ENCODE measurements at places on chromosomes 12 and 14.

DNA sequence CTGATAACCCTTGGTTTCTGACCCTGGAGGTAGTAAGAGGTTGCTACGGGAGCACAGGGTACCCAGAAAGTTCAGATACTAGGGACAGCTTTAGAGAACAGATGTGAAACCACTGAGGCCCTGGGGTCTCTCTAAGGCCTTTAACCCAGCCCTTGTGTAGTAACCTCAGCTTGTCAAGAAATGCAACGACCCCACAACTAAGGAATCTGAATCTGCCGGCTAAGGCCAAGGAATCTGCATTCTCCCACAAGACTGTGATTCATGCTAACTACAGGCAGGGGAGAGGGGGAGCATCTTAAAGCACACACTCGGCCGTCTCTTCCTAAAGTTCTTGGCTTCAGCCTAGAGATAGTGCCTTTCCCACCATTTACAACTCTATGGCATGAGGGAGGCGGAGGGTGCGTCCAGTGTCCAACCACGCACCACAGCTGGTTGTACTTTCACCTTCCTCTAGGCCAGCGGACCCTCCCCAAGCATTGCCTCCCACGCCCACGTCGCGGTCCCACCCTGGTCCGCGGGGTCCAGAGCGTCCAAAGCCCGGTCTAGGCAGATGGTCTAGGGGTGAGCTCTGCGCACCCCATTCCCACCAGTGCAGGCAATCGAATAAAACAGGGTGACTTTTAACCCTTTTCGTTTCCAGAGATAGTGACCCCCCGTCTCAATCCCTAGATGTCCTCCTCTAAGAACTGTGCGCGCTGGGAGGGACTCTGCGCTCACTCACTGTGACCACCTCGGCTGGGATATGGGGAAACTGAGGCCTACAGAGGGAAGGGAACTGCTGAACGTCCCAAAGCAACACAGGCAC, 735 bp upstream of the VASH1 start:
- no peak for DNase-seq

GRCh38 chr12:96534339-96534738, 45.0 kb downstream of the CFAP54 start:
- DNase-seq = no peak

- no peak for DNase-seq
Measured at GRCh38 chr14:36020120-36021029, 156.1 kb downstream of the PTCSC3 start.

GRCh38 chr14:59890676-59891075, 20.1 kb upstream of the RTN1 start:
- no peak for DNase-seq

GRCh38 chr12:93165384-93165932, 212.3 kb upstream of the NUDT4 start:
- DNase-seq = no peak

GRCh38 chr12:49540229-49541139, 1.7 kb downstream of the KCNH3 start:
- no peak for DNase-seq

GRCh38 chr12:1439687-1440086, 154.7 kb downstream of the FBXL14 start:
- no peak for DNase-seq

DNA sequence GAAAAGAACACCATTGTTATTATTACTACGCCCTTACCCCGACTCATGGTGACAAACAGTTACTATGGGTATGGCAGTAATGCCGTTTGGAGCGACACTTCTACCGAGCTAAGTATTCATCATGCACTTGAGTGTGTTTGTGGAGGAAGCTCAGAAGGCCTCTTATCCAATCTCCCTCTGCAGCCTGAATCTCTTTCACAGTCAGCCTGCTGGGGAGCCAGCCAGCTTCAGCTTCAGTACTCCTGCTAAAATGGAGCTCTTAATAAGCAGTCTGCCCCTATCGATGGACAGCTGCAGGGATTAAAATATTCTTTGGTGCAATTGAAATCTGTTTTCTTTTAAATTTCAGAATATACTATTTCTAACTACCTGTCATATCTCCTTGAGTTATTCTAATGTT, 24.7 kb upstream of the ATP5MC2 start:
- DNase-seq = no peak

GRCh38 chr14:69464379-69464778, 20.1 kb upstream of the PLEKHD1 start:
- DNase-seq = no peak

- no peak for DNase-seq
Measured at GRCh38 chr12:47757840-47758583, 668 bp downstream of the RAPGEF3 start.

- no peak for DNase-seq
Measured at GRCh38 chr12:43988838-43989560, 153.1 kb downstream of the TMEM117 start.

GRCh38 chr12:7645395-7646177, 20.1 kb downstream of the APOBEC1 start:
- no peak for DNase-seq

- DNase-seq = no peak
Measured at GRCh38 chr12:32501835-32502333, 102.5 kb downstream of the FGD4 start.

- no peak for DNase-seq
Measured at GRCh38 chr12:5000204-5000603, 43.5 kb upstream of the KCNA5 start.
